Stomach (tissue), 19 donors: ENCODE measurements at places on chromosomes 7 and 10. TPM values are rescaled to one million over a fixed set of nuclear protein-coding genes. Genes with fewer than 3 reads are reported as not detected.
A peak's percentile ranks its signal among the peaks of the same experiment; 100 is the strongest.

DNA sequence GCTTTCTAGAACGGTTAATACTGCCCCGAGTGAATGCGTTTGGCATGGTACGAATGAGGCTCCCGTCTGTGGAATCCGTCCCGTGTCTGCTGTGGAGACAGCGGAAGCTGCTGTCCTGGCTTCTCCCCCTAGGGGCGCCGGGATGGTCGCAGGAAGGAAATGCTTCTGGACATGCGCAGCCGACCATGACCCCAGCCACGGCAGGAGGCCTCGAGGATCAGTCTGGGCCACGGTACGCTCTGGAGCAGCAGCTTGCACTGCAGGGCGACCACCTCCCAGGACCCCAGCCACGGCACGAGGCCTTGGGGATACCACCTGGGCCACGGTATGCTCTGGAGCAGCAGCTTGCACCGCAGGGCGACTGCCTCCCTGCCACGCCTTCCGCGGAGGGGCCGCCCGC, 107.9 kb downstream of the CYTH3 start:
- no peak for DNase-seq

DNA sequence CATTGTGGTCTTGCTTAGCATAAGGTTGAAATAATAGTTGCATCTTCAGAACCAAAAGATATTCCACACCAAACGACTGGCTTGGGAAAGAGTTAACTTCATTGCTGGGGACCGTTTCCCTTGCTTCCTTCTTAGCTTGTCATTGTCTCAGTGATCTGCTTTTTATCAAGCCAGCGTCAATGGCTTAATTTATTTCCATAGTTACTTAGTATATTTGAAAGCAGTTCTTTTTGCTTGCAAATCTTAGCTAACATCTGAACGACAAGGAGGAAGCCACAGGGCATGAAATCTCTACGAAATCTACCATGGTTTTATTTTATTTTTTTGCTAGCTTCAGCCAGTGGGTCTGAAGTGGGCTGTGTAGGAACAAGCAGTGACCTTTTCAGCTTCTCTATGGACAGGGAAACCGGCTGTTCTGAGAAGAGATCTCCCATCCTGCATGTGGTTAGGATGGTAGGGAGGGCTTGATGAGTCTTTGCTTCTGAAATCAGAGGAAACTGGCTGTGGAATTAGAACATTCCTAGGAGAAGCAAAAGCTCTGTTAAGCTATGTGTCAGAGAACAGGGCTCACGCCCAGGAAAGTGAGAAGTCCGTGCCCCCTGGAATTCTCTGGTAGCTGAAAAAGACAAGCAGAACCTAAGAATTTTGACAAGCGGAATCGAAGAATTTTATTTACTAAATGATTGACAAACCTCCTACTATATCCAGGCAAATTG, 8.0 kb downstream of the SLC18A2 start:
- DNase-seq = no peak

The ACSM6 gene
- total RNA-seq = not detected

The GRID1 gene
- 8.5 TPM for total RNA-seq

DNA sequence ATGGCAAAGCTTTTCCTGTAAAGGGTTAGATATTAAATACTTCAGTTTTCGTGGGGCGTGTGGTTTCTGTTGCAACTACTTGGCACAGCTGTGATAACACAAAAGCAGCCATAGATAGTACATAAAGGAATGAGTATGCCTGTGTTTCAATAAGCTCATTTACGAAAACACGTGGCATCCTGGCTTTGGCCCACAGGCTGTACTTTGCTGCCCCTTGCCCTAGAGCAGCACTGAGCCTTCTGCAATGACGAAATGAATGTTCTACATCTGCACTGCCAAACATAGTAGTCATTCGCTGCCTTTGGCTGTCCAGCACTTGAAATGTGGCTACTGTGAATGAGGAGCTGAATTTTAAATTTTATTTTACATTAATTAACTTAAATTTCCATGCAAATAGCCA, 376.2 kb upstream of the TPK1 start:
- peak; percentile 1 for DNase-seq
